ENCODE measurements at places on chromosomes 7 and 10. TPM values are rescaled to one million over a fixed set of nuclear protein-coding genes. Genes with fewer than 3 reads are reported as not detected.
A peak's percentile ranks its signal among the peaks of the same experiment; 100 is the strongest.

Gene ETV1
- total RNA-seq = 0.59 TPM

Gene AKR1C4
- not detected for total RNA-seq

Gene PTF1A
- not detected for total RNA-seq

Gene PRKCQ
- total RNA-seq = 44.3 TPM

Gene GPR15LG
- total RNA-seq = not detected

DNA sequence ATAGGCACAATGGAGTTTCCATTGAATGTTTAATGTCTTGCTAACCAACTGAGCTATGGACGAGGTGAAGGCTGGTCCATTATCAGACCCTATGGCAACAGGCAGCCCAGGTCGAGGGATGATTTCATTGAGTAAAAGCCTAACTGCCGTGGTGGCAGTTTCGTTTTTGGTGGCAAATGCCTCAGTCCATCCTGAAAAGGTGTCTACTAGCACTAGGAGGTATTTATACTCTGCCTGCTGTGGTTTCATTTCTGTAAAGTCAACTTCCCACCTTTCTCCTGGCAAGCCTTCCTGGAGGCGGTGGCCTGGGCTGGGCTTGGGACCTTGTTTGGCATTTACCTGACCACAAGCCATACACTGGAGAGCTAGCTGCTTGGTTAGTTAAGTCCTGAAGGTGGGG, 75.8 kb downstream of the PRR15 start:
- H3K4me1 ChIP-seq = no peaks in the 10 kb centered on the region
- no peaks in the 10 kb centered on the region for H3K36me3 ChIP-seq
- no peak for DNase-seq
- no peak overlapping the region for H3K4me3 ChIP-seq
- no peaks in the 10 kb centered on the region for H3K27me3 ChIP-seq

- no peak for DNase-seq
- peaks cover 15% of the 10 kb centered on the region for H3K36me3 ChIP-seq
- H3K4me3 ChIP-seq = no peak overlapping the region
- H3K4me1 ChIP-seq = peaks cover 16% of the 10 kb centered on the region
- H3K27ac ChIP-seq = no peak overlapping the region
These were observed 33.9 kb downstream of the STARD3NL start for GRCh38 chr7:38211940-38212339.

DNA sequence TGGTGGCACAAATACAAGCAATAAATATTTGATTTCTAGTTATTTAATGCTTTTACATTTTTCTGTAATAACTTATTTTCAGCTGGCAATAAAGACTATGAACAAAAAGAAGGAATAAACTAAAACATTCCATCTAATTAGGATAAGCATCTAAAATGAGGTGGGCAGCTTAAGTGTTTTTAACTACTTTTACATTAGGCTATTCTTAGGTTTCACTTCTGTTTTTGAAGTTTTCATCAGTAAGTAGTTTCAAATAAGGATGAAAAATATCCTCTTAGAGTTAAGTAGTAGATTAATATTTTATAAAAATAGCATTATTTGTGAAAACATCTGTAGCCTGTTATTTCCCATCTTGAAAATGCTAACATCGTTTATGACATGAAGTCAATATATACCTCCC, 15.9 kb downstream of the NT5C2 start:
- peaks cover 15% of the 10 kb centered on the region for H3K36me3 ChIP-seq
- H3K27ac ChIP-seq = no peak overlapping the region
- no peak for DNase-seq
- H3K4me3 ChIP-seq = no peak overlapping the region
- no peaks in the 10 kb centered on the region for H3K27me3 ChIP-seq

DNA sequence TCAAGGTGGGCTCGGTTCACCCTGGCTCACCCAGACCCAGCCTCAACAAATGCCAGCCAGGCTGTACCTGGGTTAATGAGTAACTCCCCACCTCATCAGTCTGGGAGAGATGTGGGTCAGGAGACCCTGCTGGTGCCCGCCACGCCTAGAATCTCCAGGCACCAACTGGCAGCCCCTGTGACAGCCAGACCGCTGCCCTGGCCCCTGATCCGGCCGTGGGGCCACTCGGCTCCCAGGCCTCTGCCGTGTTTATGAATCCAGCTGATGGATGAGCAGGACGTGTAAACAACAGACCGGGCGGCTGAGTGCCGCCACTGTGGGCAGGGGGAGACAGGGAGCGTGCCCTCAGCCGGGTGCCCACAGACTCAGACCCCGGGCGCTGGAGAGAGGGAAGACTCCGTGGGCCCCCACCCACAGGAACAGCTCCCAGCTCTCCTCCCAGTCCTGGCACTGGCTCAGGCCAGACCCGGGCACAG, 34.0 kb upstream of the PDGFA start:
- H3K27ac ChIP-seq = no peak overlapping the region
- H3K27me3 ChIP-seq = no peaks in the 10 kb centered on the region
- H3K4me1 ChIP-seq = no peaks in the 10 kb centered on the region
- peaks cover 5% of the 10 kb centered on the region for H3K36me3 ChIP-seq
- no peak overlapping the region for H3K4me3 ChIP-seq

DNA sequence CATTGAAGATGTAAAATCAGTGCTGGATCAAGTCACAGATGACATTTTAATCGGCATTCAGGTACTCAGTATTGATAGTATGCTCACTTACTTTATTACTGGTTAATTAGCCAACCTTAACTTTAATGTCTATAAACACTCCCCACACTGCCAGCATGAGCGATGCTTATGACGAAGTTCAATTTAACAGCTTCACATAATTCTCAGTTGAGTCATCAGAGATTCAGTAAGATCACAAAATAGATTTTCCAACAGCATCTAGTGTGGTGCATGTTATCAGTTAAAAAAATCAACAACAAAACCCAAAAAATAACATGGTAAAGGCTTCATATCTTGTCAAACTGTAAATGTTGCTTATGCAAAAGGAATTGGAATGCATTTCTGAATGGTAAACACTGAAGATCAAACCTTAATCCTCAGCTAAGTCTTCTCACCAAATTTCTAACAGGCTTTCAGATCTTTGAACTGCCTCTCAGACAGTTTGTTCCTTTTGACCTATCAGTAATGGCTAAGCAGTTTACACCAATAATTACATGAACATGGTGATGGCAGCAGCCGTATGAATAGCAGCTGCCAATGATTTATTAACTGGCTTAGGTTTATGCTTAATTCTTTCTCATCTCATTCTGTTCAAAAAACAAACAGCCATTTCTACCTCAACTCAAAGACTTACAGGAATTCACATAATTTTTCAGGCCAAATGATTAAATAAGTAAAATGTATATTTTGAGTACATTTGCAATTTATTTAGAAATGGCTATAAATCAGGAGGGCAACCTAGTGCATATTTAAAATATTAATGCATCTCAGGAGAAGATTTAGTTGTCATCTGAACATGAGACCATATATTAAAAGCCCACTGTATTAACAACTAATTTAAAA, 98.5 kb downstream of the CABCOCO1 start:
- H3K27ac ChIP-seq = no peak overlapping the region
- H3K27me3 ChIP-seq = no peaks in the 10 kb centered on the region
- H3K36me3 ChIP-seq = no peaks in the 10 kb centered on the region
- peaks cover 16% of the 10 kb centered on the region for H3K4me1 ChIP-seq
- no peak for DNase-seq

- no peak for DNase-seq
- H3K27me3 ChIP-seq = peaks cover 1% of the 10 kb centered on the region
- H3K4me1 ChIP-seq = peaks cover 7% of the 10 kb centered on the region
- H3K4me3 ChIP-seq = no peak overlapping the region
These were observed 44.5 kb upstream of the MRPS16 start for GRCh38 chr10:73296946-73297345.

GRCh38 chr7:143490717-143491306, 13.1 kb downstream of the TAS2R41 start:
- peaks cover 26% of the 10 kb centered on the region for H3K4me1 ChIP-seq
- DNase-seq = peak; percentile 40
- H3K27me3 ChIP-seq = no peaks in the 10 kb centered on the region
- no peak overlapping the region for H3K27ac ChIP-seq
- H3K4me3 ChIP-seq = no peak overlapping the region

DNA sequence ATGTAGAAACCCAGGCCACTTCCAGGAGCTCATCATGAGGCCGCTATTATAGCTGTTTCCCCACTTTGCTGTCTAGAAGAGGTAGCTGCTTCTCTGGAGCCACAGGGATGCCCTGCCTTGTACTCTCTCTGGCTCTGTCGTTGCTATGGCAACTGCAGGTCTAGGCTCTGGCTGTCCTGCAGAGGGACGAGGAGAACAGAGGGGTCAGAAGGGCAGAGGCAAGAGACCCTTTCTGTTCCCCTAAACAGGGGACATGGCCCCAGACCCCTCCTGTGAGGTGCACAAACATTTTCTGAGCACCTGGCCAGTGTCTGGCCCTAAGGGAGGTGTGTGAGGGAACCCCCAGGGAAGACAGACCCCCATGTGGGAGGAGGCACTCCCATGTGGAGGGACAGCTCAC, 31.4 kb downstream of the ITPRIP start:
- no peak for DNase-seq
- peaks cover 6% of the 10 kb centered on the region for H3K36me3 ChIP-seq
- H3K27me3 ChIP-seq = peaks cover 5% of the 10 kb centered on the region
- H3K4me1 ChIP-seq = peaks cover 41% of the 10 kb centered on the region
- no peak overlapping the region for H3K4me3 ChIP-seq

DNA sequence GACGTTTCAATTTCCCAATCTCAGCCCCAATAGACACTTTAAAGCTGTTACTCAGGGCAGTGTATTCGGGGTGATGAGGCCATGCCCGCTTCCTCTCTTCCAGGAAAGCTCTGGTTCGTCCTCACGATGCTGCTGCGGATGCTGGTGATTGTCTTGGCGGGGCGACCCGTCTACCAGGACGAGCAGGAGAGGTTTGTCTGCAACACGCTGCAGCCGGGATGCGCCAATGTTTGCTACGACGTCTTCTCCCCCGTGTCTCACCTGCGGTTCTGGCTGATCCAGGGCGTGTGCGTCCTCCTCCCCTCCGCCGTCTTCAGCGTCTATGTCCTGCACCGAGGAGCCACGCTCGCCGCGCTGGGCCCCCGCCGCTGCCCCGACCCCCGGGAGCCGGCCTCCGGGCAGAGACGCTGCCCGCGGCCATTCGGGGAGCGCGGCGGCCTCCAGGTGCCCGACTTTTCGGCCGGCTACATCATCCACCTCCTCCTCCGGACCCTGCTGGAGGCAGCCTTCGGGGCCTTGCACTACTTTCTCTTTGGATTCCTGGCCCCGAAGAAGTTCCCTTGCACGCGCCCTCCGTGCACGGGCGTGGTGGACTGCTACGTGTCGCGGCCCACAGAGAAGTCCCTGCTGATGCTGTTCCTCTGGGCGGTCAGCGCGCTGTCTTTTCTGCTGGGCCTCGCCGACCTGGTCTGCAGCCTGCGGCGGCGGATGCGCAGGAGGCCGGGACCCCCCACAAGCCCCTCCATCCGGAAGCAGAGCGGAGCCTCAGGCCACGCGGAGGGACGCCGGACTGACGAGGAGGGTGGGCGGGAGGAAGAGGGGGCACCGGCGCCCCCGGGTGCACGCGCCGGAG, 2.6 kb downstream of the GJD4 start:
- DNase-seq = peak; percentile 19
- no peak overlapping the region for H3K27ac ChIP-seq
- no peaks in the 10 kb centered on the region for H3K36me3 ChIP-seq
- peaks cover 5% of the 10 kb centered on the region for H3K4me1 ChIP-seq
- H3K27me3 ChIP-seq = peaks cover 46% of the 10 kb centered on the region
- H3K4me3 ChIP-seq = peak overlapping the region; percentile 43

- no peaks in the 10 kb centered on the region for H3K4me1 ChIP-seq
- H3K27me3 ChIP-seq = peaks cover 32% of the 10 kb centered on the region
- H3K4me3 ChIP-seq = no peak overlapping the region
- no peak overlapping the region for H3K27ac ChIP-seq
- no peaks in the 10 kb centered on the region for H3K36me3 ChIP-seq
- DNase-seq = no peak
These were observed 43.3 kb downstream of the NRAP start for GRCh38 chr10:113620511-113620910.

- H3K4me1 ChIP-seq = no peaks in the 10 kb centered on the region
- no peaks in the 10 kb centered on the region for H3K27me3 ChIP-seq
- no peak overlapping the region for H3K4me3 ChIP-seq
These were observed 22.4 kb upstream of the TMEM236 start for GRCh38 chr10:17729630-17730029.

GRCh38 chr10:116699049-116699448, 43.3 kb downstream of the HSPA12A start:
- H3K27ac ChIP-seq = no peak overlapping the region
- no peaks in the 10 kb centered on the region for H3K4me1 ChIP-seq
- no peak overlapping the region for H3K4me3 ChIP-seq
- H3K27me3 ChIP-seq = peaks cover 35% of the 10 kb centered on the region
- H3K36me3 ChIP-seq = no peaks in the 10 kb centered on the region

GRCh38 chr10:43855667-43856210, 207.1 kb upstream of the ZNF32 start:
- no peak for DNase-seq
- no peak overlapping the region for H3K27ac ChIP-seq
- no peaks in the 10 kb centered on the region for H3K4me1 ChIP-seq
- no peaks in the 10 kb centered on the region for H3K27me3 ChIP-seq
- no peak overlapping the region for H3K4me3 ChIP-seq

DNA sequence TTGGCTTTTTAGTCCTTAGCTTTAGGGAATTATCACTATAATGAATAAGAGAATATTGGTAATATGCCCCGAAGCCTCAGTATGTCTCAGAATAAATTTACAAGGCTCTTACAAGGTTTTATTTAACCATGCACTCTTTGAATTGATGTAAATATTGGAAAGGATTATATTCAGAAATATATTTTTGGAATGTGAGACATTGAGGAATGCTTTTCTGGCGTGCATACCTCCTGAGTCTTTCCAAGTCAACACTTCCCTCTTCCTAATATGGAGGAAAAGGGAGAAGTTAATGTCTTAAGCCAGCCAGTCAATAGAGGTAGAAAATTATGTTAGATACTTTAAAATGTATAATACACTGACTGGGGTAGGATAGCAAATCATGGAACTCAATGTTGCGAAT, 1.2 kb upstream of the OR2F1 start:
- no peak overlapping the region for H3K27ac ChIP-seq
- H3K36me3 ChIP-seq = no peaks in the 10 kb centered on the region
- H3K4me3 ChIP-seq = no peak overlapping the region
- no peak for DNase-seq
- no peaks in the 10 kb centered on the region for H3K4me1 ChIP-seq

GRCh38 chr10:109205929-109206585, 717.3 kb downstream of the XPNPEP1 start:
- no peaks in the 10 kb centered on the region for H3K4me1 ChIP-seq
- no peak for DNase-seq
- no peak overlapping the region for H3K4me3 ChIP-seq

DNA sequence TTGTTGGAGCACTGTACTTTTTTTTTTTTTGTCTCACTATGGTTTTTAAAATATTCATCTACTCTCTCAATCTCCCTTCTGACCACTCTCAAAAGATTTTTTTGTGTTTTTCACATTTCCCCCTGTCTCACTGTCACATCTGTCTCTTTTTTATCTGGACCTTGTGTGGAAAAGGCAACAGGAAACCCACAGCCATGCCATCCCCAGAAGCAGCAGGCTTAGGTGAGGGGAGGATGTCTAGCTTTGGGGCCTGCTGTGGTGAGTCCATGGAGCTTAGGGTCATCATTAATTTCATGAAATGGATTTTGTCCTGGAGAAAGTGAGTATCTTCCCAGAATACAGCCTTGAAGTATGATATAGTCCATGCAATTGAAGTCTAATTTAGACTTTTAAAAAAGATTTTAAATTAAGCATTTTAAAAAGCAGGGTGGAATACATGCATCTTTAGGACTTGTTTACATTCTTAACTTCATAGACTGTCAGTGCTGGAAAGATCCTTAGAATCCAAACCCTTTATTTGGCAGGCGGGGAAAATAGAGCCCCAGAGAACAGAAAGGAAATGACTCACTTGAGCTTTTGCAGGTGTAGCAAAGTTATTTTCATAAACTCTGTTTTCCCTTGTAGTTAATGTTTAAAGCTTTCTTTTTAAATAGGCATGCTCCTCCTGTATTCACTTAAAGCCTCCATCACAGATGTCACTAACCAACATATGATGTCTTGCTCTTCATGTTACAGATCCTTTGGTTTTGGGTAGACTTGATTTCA, 25.1 kb downstream of the MINDY4 start:
- no peaks in the 10 kb centered on the region for H3K36me3 ChIP-seq
- no peaks in the 10 kb centered on the region for H3K27me3 ChIP-seq
- DNase-seq = no peak
- peaks cover 8% of the 10 kb centered on the region for H3K4me1 ChIP-seq
- H3K27ac ChIP-seq = no peak overlapping the region
